ENCODE measurements at places on chromosomes 12 and 14. TPM values are rescaled to one million over a fixed set of nuclear protein-coding genes. Genes with fewer than 3 reads are reported as not detected.

The KLRC2 gene
- not detected for total RNA-seq

GRCh38 chr12:91567100-91567485 is 384.5 kb upstream of the DCN start:
- DNase-seq: no peak
- no peaks in the 10 kb centered on the region for H3K36me3 ChIP-seq
- H3K4me1 ChIP-seq: no peaks in the 10 kb centered on the region
- no peaks in the 10 kb centered on the region for H3K27me3 ChIP-seq
- H3K27ac ChIP-seq: no peak overlapping the region

DNA sequence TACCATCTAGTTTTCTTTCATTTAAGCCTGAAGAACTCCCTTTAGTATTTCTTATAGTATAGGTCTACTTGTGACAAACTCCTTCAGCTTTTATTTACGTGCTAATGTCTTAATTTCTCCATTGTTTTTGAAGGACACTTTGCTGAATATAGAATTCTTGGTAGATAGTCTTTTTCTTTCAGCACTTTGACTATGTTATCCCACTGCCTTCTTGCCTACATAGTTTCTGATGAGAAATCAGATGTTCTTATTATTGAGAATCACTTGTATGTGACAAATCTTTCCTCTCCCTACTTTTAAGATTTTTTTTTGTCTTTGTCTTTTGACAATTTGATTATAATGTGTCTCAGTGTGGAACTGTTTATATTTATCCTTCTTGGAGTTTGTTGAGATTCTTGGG is 5.1 kb upstream of the MIS18BP1 start:
- H3K36me3 ChIP-seq: no peaks in the 10 kb centered on the region
- H3K4me3 ChIP-seq: no peak overlapping the region
- peaks cover 9% of the 10 kb centered on the region for H3K4me1 ChIP-seq
- no peak for DNase-seq
- H3K27me3 ChIP-seq: no peaks in the 10 kb centered on the region

DNA sequence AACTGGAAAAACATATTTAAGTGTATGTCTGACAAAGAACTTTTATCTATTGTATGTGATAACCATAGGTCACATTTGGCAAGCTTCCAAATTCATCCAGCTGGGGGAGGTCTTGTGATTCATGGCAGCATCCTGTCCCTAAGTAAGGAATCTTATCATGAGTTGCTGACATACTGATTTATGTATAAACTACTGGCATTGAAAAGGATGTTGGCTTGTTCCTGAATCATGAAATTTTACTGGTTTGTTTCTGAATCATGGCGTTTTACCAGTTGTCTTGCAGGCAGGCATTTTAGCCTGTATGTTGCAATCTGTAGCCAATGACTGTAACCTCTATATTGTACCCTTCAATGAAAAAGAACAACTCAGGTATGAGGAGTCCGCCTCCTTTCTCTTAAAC is 244.8 kb downstream of the IPO8 start:
- H3K27me3 ChIP-seq: no peaks in the 10 kb centered on the region
- no peak overlapping the region for H3K27ac ChIP-seq
- H3K36me3 ChIP-seq: no peaks in the 10 kb centered on the region
- no peak overlapping the region for H3K4me3 ChIP-seq
- no peaks in the 10 kb centered on the region for H3K4me1 ChIP-seq

DNA sequence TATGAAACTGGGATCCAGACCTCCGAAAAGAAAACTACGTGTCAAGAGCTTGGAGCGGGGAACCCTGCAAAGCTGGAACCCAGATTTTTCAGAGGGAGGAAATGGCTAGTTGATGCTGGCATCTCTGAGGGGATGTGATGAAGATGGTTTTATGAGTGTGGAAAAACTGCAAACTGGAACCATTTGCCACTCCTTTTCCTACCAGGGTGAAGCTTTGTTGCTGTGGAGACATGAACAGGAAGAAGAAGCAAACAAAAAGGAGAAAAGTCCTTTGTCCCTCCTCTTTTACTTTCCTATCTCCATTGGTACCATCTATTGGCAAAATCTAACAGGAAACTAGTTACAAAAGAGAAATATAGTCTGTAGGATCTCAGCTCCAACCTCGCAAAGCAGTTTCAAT is 39.2 kb downstream of the CDK17 start:
- no peaks in the 10 kb centered on the region for H3K27me3 ChIP-seq
- no peaks in the 10 kb centered on the region for H3K36me3 ChIP-seq
- peaks cover 35% of the 10 kb centered on the region for H3K4me1 ChIP-seq
- no peak overlapping the region for H3K27ac ChIP-seq
- DNase-seq: no peak
